ENCODE measurements at places on chromosomes 7 and 10.

DNA sequence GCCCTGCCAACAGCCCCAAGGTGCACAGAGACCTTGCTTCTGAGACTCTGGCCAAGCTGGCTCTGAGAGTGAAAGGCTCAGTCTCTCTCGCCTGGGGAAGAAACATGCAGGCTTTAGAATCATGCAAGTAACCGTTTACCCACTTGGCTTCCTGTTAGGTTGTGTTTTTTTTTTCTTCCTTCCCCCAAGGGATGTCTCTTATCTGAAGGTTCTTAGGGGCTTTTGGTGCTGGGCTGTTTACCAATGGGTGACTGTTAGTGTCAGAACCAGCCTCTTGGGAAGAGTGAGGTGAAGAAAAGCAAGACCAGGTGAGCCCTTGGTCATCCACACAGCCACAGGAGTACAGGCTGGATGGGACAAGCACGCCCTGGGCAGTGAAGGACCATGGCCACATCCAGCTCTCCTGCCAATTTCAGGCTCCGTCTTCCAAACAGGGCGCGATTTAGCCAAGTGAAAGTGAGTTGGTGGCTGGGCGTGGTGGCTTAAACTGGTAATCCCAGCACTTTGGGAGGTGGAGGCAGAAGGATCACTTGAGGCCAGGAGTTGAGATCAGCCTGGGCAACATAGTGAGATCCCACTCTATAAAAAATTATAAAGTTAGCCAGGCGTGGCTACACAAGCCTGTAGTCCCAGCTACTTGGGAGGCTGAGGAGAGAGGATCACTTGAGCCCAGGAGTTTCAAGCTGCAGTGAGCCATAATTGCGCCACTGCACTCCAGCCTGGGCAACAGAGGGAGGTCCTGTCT, 76.3 kb upstream of the CUX1 start:
- DNase-seq = no peak

- no peak for DNase-seq
Observed at GRCh38 chr7:131294553-131294952, 33.1 kb upstream of the MKLN1 start.

GRCh38 chr10:13003759-13004158, 2.2 kb upstream of the CCDC3 start:
- DNase-seq = no peak

DNA sequence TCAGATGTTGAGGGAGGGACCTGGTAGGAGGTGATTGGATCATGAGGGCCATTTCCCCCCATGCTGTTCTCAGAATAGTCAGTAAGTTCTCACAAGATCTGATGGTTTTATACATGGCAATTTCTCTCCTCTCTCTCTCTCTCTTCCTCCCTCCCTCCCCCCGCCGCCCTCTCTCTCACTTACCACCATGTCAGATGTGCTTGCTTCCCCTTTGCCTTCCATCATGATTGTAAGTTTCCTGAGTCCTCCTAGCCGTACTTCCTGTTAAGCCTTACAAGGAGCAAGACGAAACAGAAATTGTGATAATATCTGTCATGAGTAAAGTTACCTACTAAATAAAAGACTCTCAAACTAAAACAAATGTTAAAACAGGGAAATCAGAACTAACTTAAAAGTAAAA, 19.9 kb upstream of the GPR141 start:
- no peak for DNase-seq

DNA sequence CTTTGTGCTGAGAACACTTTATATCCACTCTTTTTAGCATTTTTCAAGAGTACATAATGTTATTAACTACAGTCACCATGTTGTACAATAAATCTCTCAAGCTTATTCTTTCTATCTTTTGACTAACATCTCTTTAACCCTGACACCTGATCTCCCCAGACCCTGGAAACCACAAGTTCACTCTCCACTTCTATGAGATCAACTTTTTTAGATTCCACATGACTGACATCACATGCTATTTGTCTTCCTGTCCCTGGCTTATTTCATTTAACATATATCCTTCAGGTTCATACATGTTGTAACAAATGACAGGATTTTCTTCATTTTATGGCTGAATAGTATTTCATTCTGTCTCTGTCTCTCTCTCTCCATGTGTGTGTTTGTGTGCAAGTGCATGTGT, 15.5 kb downstream of the SLC13A1 start:
- no peak for DNase-seq

DNA sequence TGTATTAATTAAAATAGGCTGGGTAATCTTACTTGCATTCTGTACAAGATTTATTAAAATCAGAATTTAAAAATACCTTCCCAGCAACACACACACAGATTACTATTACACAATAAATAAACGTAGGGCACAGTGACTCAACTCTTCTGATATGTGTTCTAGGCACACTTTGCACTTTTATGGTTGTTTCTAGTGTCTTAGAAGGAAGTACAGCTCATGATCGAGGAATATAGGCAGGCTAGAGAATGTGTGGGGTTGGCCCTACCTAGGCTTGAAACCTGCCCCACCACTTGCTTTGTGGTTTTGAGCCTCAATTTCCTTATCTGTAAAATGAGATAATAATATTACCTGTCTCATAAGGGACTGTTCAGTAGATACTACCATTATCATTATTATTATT, 30.5 kb downstream of the ARMC3 start:
- DNase-seq = no peak

- no peak for DNase-seq
Observed at GRCh38 chr7:36625247-36625646, 99.0 kb downstream of the AOAH start.
